ENCODE measurements at places on chromosomes 3 and 15. TPM values are rescaled to one million over a fixed set of nuclear protein-coding genes. Genes with fewer than 3 reads are reported as not detected.

DNA sequence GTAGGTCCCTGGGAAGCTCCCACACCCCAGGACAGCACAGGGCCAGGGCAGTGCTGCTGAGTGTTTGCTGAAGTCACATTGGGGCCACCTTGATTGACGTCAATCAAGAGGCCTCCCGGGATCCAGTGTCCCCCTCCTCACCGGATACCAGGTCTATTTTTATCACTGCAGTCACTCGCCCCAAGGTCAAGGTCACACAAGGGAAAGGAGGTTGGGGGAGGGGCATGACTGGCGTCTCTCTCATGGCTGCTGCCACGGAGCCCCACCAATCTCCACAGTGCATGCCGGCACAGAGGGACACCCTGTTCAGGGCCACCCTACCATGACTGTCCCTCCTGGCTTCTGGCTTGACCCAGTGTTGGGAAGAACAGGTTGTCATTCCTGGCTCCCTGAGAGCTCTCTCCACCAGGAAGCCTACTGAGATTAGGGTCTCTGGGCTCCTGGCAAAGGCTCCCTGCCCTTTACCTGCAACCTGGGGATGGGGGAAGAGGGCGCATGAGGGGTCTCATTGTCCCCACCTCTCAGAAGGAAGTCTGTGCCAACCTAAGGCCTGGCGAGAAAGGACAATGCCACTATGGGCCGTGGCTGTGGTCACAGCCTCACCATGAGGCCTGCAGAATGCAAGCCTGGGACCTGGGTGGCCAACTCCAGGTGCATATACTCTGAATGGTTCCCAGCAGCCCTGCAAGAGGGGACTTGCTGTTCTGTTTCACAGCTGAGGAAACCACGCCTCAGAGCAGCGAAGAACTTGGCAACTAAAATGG lies 1.5 kb downstream of the MYL3 start:
- H3K27ac ChIP-seq = no peak overlapping the region
- DNase-seq = no peak
- no peak overlapping the region for H3K4me3 ChIP-seq
- H3K27me3 ChIP-seq = peaks cover 21% of the 10 kb centered on the region
- H3K4me1 ChIP-seq = peaks cover 4% of the 10 kb centered on the region

- H3K27ac ChIP-seq = no peak overlapping the region
- H3K4me1 ChIP-seq = no peaks in the 10 kb centered on the region
- H3K36me3 ChIP-seq = no peaks in the 10 kb centered on the region
- DNase-seq = no peak
- no peaks in the 10 kb centered on the region for H3K27me3 ChIP-seq
Measured at GRCh38 chr15:76501726-76502125, 165.2 kb downstream of the ISL2 start.

GRCh38 chr15:52790169-52790708 lies at the start of gene ONECUT1:
Gene ONECUT1, minus strand, starts transcription at chr15:52790336. Its CDS starts 452 bp downstream, at chr15:52789884.
- H3K4me1 ChIP-seq = peaks cover 12% of the 10 kb centered on the region
- no peaks in the 10 kb centered on the region for H3K36me3 ChIP-seq
- peak within 1 kb of the TSS; percentile 76 for H3K4me3 ChIP-seq
- DNase-seq = no peak

GRCh38 chr15:85625856-85626255 lies 168.9 kb downstream of the KLHL25 start:
- H3K4me1 ChIP-seq = peaks cover 52% of the 10 kb centered on the region
- H3K4me3 ChIP-seq = no peak overlapping the region
- no peak for DNase-seq

DNA sequence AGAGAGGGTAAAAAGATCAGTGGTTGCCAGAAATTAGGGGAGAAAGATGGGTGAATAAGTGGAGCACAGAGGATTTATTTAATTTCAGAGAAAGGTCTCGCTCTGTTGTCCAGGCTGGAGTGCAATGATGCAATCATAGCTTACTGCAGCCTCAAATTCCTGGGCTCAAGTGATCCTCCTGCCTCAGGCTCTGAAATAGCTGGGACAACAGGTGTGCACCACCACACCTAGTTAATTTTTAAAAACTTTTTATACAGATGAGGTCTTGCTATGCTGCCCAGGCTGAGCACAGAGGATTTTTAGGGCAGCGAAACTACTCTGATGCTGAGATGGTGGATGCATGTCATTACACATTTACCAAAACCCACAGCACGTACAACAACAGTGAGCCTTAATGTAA lies 20.9 kb upstream of the TLE3 start:
- no peaks in the 10 kb centered on the region for H3K36me3 ChIP-seq
- H3K4me3 ChIP-seq = no peak overlapping the region
- H3K27ac ChIP-seq = no peak overlapping the region
- H3K4me1 ChIP-seq = peaks cover 2% of the 10 kb centered on the region
- DNase-seq = no peak
- H3K27me3 ChIP-seq = peaks cover 61% of the 10 kb centered on the region

DNA sequence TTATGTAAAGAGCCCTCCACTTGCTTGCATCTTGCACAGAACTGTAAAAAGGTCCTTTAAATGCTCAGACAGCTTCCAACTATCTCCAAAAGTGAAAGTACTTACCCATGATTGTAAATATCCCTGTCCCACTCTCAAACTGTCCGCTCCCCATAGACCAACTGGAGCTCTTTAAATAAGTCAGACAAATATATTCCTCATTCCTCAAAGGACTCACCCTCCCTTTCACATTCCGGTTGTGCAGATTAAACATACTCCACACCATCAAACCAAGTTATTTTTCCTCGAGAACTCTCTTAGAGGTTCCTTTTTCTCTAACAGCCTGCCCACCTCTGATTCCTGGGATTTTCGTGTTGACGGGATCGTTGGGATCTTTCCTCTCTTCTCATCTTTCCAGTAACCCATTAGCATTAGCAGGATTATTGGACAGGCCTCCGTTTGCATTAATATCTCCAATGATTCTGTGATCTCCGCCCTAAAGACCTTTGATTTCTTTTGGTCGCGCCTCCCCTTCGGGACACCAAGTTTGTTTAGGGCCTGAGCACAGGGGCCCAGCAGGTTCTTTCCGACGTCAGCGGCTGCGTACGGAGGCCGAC lies 763 bp downstream of the GOLGB1 start:
- H3K4me3 ChIP-seq = no peak overlapping the region
- H3K36me3 ChIP-seq = no peaks in the 10 kb centered on the region
- H3K27me3 ChIP-seq = peaks cover 18% of the 10 kb centered on the region
- no peak for DNase-seq

DNA sequence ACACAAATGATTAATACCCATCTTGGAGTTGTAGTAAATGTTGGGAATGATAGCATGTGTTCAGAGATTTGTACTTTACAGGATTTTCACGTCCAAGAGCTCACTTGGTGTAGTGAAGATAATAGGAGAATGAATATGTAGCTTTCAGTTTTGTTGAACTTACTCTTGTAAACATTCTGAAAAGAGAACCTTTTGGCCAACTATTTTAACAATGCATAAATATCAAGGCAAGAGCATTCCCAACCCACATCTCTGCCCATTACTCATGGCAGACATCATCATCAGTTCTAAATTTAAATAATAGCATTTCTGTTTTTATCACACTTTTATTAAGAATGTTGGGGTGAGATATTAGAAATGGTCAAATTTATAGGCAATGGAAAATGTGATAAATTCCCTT lies 465.2 kb upstream of the TPRG1 start:
- peaks cover 25% of the 10 kb centered on the region for H3K4me1 ChIP-seq
- H3K4me3 ChIP-seq = no peak overlapping the region
- no peak overlapping the region for H3K27ac ChIP-seq
- no peaks in the 10 kb centered on the region for H3K27me3 ChIP-seq

GRCh38 chr3:99856437-99857220 lies 39.0 kb downstream of the CMSS1 start:
- no peak overlapping the region for H3K4me3 ChIP-seq
- no peak for DNase-seq
- no peak overlapping the region for H3K27ac ChIP-seq
- H3K36me3 ChIP-seq = peaks cover 48% of the 10 kb centered on the region
- no peaks in the 10 kb centered on the region for H3K27me3 ChIP-seq

Gene LRTM1
- not detected for total RNA-seq

Gene IGF2BP2
- 96.7 TPM for total RNA-seq

Gene ATR
- total RNA-seq = 27.1 TPM

Gene GOLGA8T
- total RNA-seq = 0.94 TPM

All from osteocyte (in vitro differentiated cells).